Aortic smooth muscle cell (primary cell): ENCODE measurements at places on chromosomes 16 and 17. TPM values are rescaled to one million over a fixed set of nuclear protein-coding genes. Genes with fewer than 3 reads are reported as not detected.

Gene KRTAP4-5
- not detected in 2 replicates for total RNA-seq

Gene ZG16
- not detected in 2 replicates for total RNA-seq

Gene CD7
- not detected in 2 replicates for total RNA-seq

Gene NOG
- 0.13 TPM in 1 of 2 replicates, not detected in the other for total RNA-seq

Gene SLC5A11
- total RNA-seq = not detected in 2 replicates

Gene ABCA3
- 8.4 and 11.1 TPM in 2 replicates for total RNA-seq

Gene ANKS4B
- total RNA-seq = not detected in 2 replicates

Gene PRKCB
- under 0.01 and 0.19 TPM in 2 replicates for total RNA-seq

Gene TMEM235
- total RNA-seq = not detected in 2 replicates

Gene CACNB1
- total RNA-seq = 6.2 and 6.6 TPM in 2 replicates

Gene TNFSF12
- total RNA-seq = 9.2 and 21.8 TPM in 2 replicates

Gene SPIRE2
- total RNA-seq = 0.62 and 0.79 TPM in 2 replicates

Gene ORC6
- 5.8 and 10.8 TPM in 2 replicates for total RNA-seq

Gene EVI2A
- total RNA-seq = 6.6 and 9.9 TPM in 2 replicates

Gene SOX9
- 3.0 and 6.7 TPM in 2 replicates for total RNA-seq

Gene CTRB2
- total RNA-seq = not detected in 2 replicates

Gene RGS11
- total RNA-seq = 2.7 and 5.0 TPM in 2 replicates

Gene CMTM2
- not detected in 2 replicates for total RNA-seq

Gene CA5A
- total RNA-seq = not detected in 2 replicates

Gene TBC1D3K
- not detected in 2 replicates for total RNA-seq

Gene C16orf46
- total RNA-seq = 0.06 and 0.53 TPM in 2 replicates

Gene C17orf50
- total RNA-seq = not detected in 2 replicates

Gene CLCN7
- 60.4 and 81.6 TPM in 2 replicates for total RNA-seq

Gene KRT33B
- total RNA-seq = not detected in 2 replicates

Gene TBC1D3I
- total RNA-seq = not detected in 2 replicates
